Psoas muscle (tissue), 8 donors: ENCODE measurements at places on chromosomes 5 and 9. TPM values are rescaled to one million over a fixed set of nuclear protein-coding genes. Genes with fewer than 3 reads are reported as not detected.

The GPX3 gene
- total RNA-seq = 852 TPM

DNA sequence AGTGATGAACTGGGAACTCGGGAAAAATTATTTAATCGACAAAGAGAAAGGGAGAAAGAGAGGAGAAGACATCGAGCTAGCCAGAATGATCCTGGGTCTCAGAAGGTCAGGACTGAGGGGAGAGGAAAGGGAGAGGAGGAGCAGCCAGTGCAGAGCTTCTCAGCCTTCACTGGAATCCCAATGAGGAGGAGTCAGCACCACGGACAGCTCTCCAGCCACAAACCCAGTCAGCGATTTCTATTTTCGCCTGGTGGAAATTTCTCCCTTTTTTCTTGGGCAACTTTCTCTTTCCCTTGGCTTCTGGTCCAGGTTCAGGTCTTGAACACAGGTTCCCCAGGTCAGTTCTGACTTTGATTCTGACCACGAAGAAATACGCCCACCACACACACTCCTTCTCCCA lies 1.6 kb upstream of the BRINP1 start:
- DNase-seq = peak; percentile 60

- DNase-seq = no peak
These were observed 405.8 kb upstream of the PTGER4 start for GRCh38 chr5:40273936-40274335.

DNA sequence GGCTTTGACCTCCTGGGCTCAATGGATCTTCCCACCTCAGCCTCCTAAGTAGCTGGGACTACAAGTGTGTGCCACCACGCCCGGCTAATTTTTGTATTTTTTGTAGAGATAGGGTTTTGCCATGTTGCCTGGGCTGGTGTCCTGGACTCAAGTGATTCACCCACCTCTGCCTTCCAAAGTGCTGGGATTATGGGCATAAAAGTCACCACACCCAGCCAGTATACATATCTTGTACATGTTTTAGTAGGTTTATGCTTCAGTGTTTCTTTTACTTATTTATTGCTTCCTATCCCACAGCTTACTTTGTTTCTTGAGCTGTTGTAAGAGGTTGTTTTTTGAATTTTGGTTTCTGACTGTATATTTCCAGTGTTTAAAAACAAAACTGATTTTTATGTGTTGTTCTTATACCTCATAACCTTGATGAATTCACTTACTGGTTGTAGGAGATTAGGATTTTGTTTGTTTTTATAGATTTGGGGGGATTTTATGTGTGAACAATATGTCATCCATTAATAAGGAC lies 12.9 kb downstream of the FBXW5 start:
- no peak for DNase-seq

The CTXN3 gene
- total RNA-seq = 0.61 TPM

GRCh38 chr5:146363161-146363874 lies 24.7 kb downstream of the POU4F3 start:
- DNase-seq = no peak

DNA sequence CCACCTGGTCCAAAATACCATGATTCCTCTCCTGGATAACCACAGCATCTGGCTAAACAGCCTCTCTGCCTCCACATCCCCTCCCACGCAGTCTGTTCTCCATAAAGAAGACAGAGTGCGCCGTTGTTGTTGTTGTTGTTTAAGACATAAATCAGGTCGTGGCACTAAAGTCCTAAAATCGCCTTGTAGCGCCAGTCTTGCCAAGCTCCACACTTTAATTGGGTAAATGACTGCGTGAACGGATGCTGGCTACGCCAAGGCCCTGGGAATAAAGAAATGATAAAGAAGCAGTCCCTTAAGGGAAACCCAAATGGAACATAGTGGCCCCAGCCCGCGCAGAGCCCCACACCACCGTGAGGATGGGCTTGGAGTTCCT lies 364 bp upstream of the SFXN1 start:
- no peak for DNase-seq

The KLF4 gene
- 17.2 TPM for total RNA-seq

DNA sequence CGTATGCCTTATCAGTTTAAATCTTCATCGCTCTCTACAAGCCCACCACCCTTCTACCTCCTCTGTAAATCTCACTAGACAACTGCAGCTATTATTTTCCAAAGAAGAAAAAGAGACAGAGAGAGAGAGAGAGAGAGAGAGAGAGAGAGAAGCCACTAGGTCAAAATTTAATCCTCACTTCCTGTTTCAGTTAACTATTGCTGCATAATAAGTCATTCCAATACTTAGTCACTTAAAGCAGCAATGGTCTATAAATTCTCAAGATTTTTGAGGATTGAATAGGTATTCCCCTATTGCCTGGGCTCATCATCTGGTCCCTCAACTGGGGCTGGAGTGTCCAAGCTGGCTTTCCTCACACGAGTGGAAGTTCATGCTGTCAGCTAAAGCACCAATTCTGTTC lies 68.8 kb downstream of the ITGA1 start:
- DNase-seq = no peak

GRCh38 chr5:21765406-21765805 lies 1087.7 kb downstream of the CDH12 start:
- DNase-seq = no peak

DNA sequence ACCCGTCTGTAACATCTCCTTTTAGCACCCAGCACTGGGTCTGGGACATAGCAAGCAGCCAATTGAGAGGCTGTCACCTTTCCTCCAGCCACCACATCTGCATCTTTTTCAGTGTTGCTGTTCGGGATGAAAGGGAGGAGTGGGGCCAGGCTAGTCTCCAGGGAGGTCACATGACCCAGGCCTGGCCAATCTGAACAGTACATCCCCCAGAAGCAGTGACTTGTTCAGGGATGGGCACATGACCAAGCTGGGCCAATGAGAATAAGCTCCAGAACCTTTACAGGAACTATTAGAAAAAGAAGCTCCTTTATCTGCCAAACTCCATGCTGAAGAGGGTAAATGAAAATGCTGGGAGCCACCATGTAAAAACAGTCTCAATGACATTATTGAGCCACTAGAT lies 359.0 kb downstream of the SLIT3 start:
- DNase-seq = no peak

- no peak for DNase-seq
These were observed 7.1 kb downstream of the TXNDC8 start for GRCh38 chr9:110330484-110331105.

The UBQLN1 gene
- 105 TPM for total RNA-seq

DNA sequence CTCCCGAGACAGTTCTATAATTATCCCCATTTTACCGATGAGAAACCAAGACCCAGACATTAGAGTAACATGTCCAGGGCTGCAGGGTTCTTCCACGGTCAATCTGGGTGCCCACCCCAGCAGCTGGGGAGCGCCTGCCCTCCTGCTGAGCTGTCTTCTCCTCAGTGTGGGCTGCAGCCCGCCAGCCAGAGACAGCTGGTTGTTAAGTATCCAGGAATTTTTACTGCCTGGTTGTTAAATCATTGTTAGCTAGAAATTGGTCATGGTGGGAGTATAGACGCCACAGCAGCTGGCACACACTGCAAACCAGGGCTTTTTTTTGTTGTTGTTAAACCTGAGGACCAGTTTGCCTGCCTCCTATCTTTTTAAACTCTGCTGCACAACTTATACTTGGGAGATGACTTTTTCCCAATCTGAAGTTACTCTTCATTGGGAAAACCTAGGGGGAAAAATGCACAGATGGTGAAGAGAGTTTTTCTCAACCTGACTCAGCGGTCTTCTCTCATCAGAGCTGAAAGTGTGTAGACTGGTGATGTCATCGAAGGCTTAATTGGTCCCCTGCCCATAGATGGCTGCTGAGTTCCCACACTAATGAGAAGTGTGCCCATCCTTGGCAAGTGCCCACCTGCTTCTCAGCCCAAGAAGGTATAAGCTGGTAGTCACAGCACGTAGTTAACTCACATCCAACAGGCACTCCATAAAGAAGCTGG lies 208.6 kb downstream of the DRD1 start:
- no peak for DNase-seq

DNA sequence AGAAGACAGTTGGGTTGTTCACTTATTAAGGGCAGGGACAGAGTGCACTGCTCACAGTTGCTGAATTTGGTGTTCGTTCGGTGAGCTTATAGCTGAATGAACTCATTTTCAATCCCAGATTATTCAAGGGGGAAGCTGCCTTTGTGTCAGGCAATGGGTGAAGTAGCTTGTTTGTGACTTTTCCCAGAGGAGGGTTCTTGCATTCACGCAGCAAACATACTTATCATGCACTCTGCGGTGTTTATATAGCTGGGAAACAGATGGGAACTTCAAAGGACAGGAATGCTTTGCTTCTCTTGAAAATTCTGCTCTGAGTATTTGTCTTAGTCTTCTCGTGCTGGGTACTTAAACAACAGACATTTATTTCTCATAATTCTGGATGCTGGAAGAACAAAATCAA lies 64.7 kb upstream of the ABCA1 start:
- no peak for DNase-seq

DNA sequence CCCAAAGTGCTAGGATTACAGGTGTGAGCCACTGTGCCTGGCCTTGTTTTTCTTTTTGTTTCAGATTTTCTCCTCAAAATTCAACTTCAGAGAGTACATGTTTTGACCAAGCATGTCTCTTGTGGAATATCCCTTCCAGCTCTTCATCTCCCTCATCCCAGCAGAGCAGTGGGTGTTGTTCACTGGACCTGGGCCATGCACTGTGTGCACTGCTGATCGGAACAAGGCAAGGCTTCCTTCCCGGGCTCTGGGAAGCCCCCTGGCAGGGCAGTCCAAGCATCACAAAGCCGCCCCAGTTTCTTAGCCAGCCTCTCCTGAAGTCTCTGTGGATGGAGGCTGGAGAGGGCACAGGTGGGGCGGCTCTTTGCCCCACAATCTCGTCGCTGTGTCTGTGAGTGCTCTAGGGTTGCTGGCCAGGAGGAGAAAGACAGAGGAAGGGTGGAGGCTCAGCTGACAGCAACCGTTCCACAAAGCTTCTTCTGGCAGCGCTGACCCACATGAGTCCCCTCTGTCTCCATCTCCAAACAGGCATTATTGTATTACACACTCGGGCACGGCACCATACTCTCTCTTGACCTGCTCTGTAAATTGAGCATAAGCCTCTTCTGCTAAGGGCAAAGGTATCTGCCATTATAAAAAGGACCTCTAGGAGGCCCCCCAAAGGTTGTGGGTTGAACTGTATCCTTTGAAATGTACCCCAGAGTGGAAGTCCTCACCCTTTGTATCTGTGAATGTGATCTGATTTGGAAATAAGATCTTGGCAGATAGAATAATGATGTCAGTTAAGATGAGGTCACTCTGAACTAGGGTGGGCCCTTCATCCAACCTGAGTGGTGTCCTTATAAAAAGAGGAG lies 89.6 kb downstream of the TARS1 start:
- DNase-seq = no peak

DNA sequence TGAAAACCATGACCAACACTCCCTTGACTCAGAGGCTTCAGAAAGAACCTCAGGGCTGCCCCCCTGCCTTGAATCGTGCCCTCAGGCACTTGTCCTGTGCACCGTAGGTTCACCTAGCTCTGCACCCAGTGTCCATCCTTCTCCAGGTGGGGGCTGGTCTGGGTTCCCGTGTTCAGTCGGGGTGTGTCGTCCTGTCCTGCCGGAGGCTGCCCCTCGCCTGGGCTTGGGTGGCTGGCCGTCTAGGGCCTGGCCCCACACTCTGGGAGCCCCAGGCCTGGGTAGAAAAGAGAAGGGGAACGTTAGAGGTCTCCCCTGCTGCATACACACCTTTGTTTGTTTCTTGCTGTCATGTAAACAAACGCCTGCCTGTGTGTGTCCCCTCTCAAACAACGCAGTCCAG lies 29.3 kb downstream of the CATSPER3 start:
- no peak for DNase-seq

- DNase-seq = no peak
These were observed 38.0 kb downstream of the CREBRF start for GRCh38 chr5:173094012-173094661.

The AMBP gene
- not detected for total RNA-seq

- peak; percentile 55 for DNase-seq
These were observed 2.5 kb downstream of the JADE2 start for GRCh38 chr5:134527961-134528424.

DNA sequence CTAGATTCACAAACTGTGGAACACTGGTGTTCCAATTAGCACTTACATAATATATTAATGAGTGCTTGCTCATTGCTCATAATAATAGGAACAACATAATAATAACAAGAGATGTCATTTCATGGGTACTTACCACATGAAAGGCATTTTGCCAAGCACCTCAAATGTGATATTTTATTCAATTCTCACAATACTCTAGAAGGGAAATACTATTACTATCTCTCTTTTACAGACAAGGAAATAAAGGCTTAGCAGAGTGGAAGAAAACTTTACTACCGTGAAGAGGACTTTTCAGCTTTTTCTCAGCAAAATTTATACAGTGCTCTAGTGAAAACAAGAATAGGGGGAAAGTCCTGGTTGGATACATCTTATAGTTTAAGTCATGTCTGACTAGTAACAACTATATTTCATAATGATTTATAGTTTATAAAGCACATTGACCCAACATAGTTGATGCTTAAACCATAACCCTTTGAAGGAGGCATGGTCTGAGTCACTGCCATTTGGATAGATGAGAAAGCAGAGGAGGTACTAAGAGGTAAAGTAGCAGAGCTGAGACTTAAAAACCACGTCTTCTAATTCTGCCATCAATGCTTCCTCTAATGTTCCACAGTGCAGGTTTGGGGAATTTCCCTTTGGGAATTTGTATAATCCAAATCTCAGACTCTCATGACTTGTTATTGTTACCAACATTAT lies 124.7 kb downstream of the CEP120 start:
- DNase-seq = no peak

The TRAF1 gene
- total RNA-seq = 2.0 TPM

The IL9 gene
- not detected for total RNA-seq

- no peak for DNase-seq
These were observed 622.8 kb downstream of the PSAT1 start for GRCh38 chr9:78919701-78920100.

DNA sequence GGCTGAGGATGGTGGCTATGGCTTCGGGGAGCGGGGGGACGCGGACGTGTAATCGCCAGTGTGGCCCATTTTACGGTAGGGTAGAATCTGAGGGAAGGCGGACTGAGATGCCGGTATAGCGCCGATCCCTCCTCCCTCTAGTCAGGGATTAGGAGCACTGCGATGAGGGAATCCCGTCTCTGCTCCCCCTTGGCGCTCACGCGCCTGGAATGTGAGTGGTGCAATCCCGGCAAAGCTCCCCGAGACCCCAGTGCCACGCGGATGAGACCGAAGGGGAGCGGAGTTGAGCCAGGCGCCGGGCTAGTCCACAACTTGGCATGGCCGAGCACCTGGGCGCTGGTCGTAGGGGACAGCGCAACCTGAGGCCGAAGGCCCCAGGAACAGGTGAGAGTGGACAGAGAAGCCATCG lies 2.2 kb downstream of the NPR3 start:
- no peak for DNase-seq

The SH3GLB2 gene
- 34.1 TPM for total RNA-seq

The SHISAL2B gene
- not detected for total RNA-seq
